ENCODE measurements at places on chromosomes 2 and 18.

GRCh38 chr2:241125626-241126025 lies 23.5 kb upstream of the MTERF4 start:
- DNase-seq: no peak

DNA sequence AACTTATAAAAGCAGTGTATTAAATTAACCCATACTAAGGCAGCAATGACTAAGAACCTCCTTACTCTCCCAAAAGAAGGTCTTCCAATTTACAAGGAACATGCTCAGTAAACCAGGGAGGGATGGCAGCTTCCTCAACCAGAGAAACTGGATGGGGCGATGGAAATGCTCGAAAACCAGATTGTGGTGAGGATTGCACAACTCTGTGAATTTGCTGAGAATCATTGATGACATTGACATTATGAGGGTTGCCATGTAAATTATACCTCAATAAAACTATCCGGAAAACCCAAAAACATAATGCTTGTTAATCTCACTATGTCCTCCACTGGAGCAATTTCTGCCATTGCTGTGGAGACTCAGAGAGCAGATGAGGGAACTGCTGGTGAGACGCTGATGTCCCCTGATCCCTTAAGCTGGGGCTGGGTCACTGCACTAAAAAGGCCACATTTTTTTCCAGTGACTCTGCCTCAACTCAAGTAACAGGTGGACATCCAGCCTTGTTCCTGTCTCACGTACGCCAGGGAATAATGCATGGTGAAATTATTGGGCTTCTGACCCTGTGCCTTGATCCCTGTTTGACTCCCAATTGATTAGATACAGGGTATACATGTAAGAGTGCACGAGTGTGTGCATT lies 288.3 kb downstream of the CYP26B1 start:
- no peak for DNase-seq

GRCh38 chr2:236352761-236353593 lies 88.8 kb upstream of the ASB18 start:
- DNase-seq: peak; percentile 5

GRCh38 chr2:141820893-141821292 lies 309.9 kb downstream of the LRP1B start:
- DNase-seq: no peak

- no peak for DNase-seq
These were observed 27.9 kb upstream of the AGFG1 start for GRCh38 chr2:227443889-227444568.

DNA sequence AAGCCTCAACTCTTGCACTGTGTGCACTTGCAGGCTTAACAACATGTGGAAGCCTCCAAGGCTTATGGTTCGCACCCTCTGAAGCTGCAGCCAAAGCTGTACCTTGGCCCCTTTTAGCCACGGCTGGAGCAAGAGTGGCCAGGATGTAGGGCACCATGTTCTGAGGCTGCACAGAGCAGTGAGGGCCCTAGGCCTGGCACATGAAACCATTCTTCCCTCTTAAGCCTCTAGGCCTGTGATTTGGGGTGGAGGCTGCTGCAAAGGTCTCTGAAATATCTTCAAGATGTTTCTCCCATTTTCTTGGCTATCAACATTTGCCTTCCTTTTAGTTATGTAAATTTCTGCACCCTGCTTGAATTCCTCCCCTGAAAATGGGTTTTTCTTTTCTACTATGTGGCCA lies 161.9 kb upstream of the SPATS2L start:
- DNase-seq: no peak

GRCh38 chr18:78724214-78724914 lies 255.3 kb upstream of the SALL3 start:
- DNase-seq: no peak

DNA sequence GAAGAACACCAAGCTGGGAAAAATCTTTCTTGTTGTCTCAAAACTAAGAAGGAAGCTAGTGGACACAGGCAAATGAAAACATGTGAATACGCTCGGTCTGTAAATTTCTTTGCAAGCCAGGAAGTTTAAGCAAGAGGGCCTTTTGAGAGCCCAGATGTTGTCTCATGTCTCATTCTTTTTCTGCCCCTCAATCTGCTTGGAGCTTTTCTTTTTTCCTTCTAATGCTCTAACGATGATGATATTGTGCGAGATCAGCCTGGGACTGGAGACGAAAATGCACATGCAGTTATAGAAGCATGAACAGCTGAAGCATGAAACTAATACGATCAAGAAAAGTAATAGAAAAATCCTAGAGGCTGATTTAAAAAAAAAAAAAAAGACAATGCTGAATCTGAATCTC lies 138.6 kb upstream of the CHAC2 start:
- DNase-seq: no peak
